ENCODE measurements at places on chromosomes 4 and X.

GRCh38 chr4:144494280-144494679, 151.7 kb upstream of the HHIP start:
- DNase-seq, result no peak

GRCh38 chr4:101328063-101328602, 19.2 kb downstream of the PPP3CA start:
- DNase-seq, result no peak

DNA sequence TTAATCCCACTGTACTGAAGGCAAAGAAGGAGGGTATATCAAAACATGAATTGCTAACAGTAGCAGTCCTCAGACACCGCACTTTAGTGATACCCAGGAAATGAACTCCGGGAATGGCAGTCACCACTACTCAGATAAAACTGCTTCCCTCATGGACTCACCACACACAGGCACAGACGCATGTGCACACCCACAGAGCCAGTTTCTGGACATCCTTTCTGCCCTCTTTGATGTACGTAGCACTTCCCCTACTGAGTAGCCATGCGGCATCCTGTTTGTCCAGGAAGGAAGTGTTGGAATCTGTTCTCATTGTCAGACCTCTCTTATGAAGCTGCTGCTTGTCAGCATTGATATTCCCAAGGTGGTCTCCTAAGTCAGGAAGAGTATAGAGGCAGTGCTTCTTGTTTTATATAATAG, 95.7 kb downstream of the DCLK2 start:
- no peak for DNase-seq

GRCh38 chr4:40963897-40964478, 214.2 kb downstream of the NSUN7 start:
- no peak for DNase-seq

- DNase-seq, result no peak
Observed at GRCh38 chr4:108527723-108528122, 92.7 kb upstream of the RPL34 start.

GRCh38 chr4:40840255-40840984, 90.7 kb downstream of the NSUN7 start:
- no peak for DNase-seq

DNA sequence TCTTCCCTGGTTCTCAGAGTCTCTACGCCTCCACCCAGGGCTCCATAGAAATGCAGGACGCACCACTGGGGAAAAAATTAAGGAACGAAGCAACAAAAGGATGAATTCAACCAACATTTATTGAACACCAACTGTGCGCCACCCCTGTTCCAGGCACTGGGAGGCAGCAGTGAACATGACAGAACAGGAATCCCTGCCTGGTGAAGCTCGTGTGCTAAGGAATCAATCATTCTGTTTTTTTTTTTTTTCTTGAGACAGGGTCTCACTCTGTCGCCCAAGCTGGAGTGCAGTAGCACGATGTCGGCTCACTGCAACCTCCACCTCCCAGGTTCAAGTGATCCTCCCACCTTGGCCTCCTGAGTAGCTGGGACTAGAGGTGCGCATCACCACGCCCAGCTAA, 1.9 kb upstream of the FTSJ1 start:
- no peak for DNase-seq

GRCh38 chr4:54842656-54843055, 184.9 kb downstream of the KIT start:
- DNase-seq, result no peak

DNA sequence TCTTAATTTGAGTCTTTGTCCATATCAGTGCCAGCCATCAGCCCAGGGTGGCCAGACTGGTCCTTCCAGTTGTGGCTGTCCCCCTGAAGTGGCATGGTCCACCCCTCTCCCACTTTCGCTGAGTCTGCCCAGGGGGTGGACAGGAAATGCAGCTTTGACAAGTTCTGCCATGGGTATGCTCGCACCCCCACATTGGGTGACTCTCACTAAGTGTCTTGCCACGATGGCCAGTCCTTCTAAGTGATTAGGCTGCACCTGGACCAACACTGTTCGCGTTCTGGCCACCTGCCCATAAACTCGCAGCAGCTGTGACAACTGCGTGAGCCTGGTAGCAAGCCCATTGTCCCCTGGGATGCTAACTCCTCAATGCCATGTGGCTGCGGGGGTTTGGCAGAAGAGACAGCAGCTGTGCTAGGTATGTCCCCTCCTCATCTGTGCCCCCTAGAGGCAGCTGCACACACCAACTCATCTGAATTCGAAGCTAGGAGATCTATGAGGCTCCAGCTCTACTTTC, 10.0 kb upstream of the LNX1 start:
- no peak for DNase-seq

DNA sequence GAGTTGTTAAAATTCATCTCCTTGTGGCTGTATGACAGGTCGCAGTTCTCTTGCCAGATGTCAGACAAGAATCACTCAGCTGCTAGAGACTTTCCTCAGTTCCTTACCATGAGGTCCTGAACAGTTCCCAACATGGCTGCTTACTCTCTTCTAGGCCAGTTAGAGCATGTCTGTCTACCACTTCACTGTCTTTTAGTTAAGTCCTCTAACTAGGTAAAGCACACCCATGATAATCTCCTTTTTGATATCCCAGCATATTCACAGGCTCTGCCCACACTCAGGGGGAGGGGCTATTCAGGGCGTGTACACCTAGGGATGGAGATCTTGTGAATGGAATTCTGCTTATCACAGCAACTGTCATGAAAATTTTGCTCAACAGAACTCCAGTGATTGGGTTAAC, 190.1 kb downstream of the ADAMTS3 start:
- DNase-seq, result no peak

DNA sequence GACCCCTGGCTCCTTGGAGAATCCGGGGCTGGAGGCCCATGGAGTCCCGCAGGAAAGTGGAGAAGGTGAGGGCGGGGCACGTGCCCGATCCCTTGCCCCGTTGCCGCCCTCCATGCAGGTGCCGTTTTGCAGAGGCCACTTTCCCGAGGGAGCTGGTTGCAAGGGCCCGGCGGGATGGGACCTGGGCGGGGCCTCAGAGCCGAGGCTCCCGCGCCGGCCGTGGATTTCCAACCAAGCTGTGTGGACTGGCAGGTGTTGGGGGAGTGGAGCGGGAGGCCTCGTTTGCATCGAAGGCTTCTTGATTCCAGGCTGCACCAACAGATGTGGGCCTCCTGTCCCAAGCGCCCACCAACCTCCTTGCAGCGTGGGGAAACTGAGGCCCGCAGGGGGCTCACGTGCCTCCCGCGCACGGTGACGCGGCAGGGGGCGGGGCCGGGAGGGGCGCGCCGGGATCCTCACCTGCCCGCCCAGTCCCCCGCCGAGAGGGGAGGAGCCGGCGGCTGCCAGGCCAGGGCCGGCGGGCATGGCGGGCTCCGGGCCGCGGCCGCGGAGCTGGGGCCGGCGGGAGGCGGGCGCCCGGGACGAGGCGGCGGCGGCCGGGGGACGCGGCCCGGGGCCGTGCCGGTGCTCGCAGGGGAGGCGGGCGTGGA, 24.9 kb downstream of the SH3BP2 start:
- no peak for DNase-seq

DNA sequence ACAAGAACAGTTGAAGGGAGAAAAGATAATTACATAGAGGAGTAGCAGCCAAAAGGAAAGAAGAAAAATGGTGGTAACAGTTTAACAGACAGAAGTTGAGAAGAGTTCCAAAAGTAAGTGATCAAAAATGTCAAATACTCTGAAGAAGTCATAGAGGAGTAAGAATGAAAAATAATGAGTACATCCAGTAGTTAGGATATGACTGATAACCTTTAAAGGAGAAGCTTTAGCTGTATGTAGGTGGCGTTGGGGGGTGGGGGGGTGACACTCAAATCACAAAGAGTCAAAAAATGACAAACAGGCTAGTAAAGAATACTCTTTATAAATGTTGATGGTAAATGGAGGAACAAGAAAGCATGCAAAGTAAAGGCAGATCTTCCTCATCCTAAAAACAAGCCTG, 40.6 kb downstream of the RAB33A start:
- no peak for DNase-seq

GRCh38 chrX:44382871-44383270, 39.4 kb upstream of the EFHC2 start:
- DNase-seq, result no peak

GRCh38 chr4:125836597-125837195, 521.9 kb downstream of the FAT4 start:
- DNase-seq, result no peak

- DNase-seq, result no peak
Observed at GRCh38 chrX:17500145-17500579, 125.2 kb downstream of the NHS start.

DNA sequence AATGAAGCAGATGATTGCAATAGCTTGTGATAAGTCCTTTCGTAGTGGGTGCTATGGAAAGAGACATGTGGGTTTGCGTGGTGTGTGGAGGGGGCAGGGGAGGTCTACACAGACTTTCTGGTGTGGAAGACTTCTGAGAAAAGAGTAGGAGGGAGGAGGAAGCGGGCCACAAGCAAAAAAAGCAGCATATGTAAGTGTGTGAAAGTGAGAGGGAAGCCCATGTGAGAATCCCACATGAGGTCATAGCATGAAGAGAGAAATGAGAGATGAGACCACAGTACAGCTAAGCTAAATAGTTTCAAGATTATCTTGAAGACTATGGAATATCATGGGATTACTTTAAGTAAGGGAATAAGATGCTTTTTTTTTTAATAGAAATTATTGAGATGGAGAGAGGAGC, 2039.9 kb upstream of the TENM3 start:
- no peak for DNase-seq

DNA sequence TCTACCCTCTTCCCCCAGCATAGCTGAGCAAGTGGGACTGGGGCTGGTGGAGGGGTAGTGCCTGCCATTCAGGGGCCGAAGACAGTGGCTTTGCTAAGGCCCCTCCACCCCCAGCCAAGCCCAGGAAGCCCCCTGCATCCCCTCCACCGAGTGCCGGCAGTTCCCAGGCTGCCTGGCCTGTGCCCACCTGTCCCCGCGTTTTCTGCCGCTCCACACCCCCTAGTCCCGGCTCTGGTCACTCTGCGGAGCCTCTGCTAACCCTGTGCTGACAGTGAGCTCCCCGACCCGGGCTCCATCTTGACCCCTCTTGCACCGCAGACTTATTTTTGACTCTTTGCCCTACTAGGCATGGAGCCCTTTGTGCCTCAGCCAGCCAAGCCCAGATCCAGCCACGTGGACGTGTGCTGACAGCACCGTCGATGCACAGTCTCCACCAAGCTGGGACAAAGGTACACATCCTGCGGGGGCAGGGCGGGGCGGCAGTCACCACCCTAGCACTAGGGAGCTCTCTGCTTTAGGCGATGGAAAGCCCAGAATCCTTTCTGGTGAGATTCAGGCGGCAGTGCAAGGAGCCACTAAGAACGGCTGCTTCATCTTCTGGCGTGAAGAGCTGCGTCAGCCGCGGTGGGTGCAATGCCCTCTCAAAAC, 96.6 kb downstream of the PHKA2 start:
- DNase-seq, result no peak

DNA sequence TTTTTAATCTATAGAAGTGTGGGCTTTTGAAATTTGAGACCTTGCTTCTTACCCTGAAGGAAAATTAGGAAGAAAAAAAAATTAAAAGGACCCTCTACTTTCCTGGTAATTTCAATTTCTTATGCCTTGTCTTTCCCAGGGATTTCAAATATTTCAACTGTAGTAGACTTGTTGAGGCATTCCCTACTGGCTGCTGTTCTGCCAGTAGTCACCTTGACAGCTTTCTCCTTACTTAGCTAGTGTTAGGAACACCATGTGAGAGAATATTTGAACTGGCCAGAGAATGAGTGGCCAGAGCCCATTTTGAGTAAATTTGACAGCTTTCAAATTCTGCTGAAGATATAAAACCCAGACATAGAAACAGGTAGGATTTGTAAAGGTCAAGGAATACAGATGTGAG, 24.0 kb upstream of the GBA3 start:
- DNase-seq, result no peak

GRCh38 chr4:88828842-88829571, 131.4 kb upstream of the NAP1L5 start:
- no peak for DNase-seq

DNA sequence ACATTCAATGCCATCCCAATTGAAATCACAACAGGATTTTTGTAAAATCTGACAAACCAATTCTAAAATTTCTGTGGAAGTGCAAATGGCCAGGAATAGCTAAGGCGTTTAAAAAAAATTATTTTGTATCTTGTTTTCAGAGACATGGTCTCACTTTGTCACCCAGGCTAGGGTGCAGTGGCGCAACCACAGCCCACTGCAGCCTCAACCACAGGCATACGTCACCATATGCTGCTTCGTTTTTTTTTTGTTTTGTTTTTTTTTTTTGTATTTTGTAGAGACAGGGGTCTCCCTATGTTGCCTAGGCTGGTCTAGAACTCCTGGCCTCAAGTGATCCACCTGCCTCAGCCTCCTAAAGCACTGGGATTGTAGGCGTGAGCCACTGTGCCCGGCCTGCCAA, 24.5 kb downstream of the ZNF41 start:
- no peak for DNase-seq

- DNase-seq, result no peak
Observed at GRCh38 chrX:121356139-121356849, 308.9 kb downstream of the GLUD2 start.

DNA sequence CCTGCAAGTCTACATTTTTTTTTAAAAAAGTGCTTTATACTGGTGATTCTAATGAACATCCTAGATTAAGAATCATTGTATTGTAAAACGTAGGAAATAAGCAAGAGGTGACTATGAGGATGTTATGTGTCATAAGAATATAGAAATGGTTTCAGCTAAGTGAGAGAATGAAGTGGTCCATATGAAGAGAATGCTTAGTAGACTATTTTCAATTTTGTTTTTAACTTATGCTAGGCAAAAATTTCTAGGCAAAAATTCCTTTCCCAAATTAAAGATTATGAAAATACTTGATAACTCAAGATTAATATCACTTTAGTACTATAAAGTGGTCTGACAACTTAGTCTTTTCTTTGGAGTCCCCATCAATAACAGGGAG, 825 bp downstream of the DYNLT3 start:
- no peak for DNase-seq

DNA sequence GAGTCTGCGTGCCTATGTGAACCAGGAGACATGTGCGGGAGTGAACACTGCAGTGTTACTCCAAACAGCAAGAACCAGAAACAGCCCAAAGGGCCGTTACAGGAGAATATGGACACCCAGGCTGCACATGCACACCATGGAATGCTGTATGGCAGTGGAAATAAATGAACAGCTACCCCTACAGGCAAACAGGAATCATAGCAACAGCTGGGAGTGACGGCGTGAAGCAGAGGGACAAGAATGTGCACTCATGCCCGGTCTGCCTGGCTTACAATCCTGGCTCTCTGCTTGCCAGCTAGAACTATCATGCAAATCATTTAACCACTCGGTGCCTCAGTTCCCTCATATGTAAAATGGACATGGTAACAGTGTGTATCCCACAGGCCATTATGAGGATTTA, 16.6 kb downstream of the GPKOW start:
- no peak for DNase-seq

DNA sequence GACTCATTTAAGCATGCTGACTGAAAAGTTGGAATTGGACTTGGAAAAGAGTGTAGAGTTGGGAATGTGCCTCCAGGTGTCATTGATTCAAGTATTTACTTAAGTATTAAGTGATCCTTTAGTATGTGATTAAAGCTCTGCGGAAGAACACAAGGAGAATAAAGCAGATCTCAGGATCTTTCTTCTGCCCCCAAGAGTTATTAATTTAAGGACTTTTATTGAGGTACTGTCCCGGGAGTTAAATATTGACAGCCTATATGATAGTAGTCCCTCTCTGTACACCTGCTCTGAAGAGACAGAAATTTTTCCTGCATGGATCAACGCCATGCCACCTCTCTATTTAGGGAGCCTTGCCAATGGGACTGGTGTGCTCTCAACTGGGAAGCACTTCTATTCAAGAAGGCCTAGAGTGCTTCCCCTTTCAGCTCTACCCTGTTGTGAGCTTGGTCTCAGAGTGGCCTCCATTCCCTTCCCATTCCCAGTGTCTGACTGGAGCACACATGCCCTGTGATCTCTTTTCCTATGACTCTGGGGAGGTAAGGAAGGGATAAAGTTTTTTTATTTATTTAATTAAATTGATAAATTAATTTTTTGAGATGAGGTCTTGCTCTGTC, 75.9 kb downstream of the SHISA3 start:
- no peak for DNase-seq
